Activated CD8-positive, alpha-beta memory T cell treated with anti-CD3 and anti-CD28 coated beads for 1 hour (primary cell): ENCODE measurements at places on chromosomes 4 and X.

- no peak for DNase-seq
Observed at GRCh38 chr4:38105475-38106220, 145.4 kb downstream of the PTTG2 start.

DNA sequence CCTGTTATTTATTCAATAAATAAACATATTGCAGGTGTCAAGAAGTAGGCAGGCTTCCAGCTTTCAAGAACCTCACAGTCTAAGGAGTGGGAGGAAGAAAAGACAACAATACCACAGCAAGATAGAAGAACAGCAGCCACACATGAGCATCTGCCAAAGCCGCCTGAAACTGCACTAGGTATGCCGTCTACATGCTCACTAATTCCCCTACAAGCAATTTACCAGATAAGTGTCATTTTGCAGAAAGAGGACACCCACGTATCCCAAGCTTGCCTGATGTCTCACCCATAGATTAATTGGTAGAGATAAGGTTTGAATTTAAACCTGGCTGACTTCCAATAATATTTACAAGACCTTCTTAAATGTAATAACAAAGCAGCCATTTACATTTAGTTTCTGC, 439.4 kb upstream of the CPEB2 start:
- DNase-seq = no peak

- no peak for DNase-seq
Observed at GRCh38 chrX:20217906-20218305, 48.8 kb downstream of the RPS6KA3 start.

- no peak for DNase-seq
Observed at GRCh38 chr4:60857130-60857753, 342.9 kb upstream of the ADGRL3 start.

- no peak for DNase-seq
Observed at GRCh38 chr4:178090640-178091411, 648.6 kb upstream of the AGA start.

- DNase-seq = no peak
Observed at GRCh38 chr4:132101526-132101925, 1047.6 kb upstream of the PCDH10 start.

- DNase-seq = no peak
Observed at GRCh38 chrX:131308980-131309379, 19.9 kb upstream of the IGSF1 start.

DNA sequence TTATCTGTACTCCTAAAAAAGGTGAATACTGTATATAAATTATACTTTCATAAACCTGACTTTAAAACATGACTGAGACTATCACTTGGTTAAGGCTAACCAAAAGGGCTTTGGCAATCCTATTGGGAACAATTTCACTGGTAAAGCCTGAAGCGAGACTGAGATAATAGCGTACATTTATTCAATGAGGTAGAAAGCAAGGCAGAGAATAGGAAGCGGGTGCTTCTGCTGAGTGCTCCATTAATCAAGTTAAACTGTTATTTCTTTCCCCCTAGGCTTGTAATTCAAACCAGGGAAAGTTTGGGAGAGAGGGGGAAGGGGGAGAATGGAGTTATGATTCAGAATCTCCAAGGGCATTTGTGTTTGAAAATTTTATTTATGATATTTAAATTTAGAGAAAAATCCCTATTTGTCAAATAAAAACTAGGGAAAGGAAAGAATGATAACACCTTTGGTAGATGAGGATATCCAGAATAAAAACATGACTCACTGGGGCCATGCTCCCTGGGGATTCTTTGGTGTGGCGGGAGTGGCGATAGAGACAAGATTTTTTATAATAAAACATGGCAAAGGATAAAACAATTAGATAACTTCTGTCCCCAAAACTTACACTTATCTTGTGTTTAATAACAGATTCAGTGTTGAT, 34.6 kb upstream of the SORBS2 start:
- DNase-seq = no peak

- peak; percentile 18 for DNase-seq
Observed at GRCh38 chrX:120308959-120309872, 2.0 kb downstream of the TMEM255A start.
